Activated B cell treated with CpG ODN at 0.5 μM for 24 hours (primary cell): ENCODE measurements at places on chromosomes 7 and 10. TPM values are rescaled to one million over a fixed set of nuclear protein-coding genes. Genes with fewer than 3 reads are reported as not detected.

DNA sequence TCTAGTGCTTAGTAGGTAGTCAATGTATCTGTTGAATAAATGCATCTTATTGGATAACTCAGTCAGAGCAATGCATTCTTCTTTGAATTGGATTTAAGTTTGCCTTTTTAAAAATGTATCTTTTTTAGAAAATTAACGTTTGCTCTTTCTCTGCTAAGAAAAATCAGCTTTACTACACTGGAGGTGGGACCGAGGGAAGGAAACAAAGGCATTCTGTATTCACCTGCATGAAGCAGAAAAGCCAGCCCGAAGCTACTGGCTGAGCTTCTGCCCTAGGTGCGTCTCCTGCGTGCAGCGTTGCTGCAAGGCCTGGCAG lies 22.2 kb upstream of the ITGB1 start:
- H3K4me3 ChIP-seq = peak overlapping the region; percentile 96
- H3K36me3 ChIP-seq = peaks cover 2% of the 10 kb centered on the region
- H3K27ac ChIP-seq = peak overlapping the region; percentile 87
- no peaks in the 10 kb centered on the region for H3K27me3 ChIP-seq
- no peak for DNase-seq

DNA sequence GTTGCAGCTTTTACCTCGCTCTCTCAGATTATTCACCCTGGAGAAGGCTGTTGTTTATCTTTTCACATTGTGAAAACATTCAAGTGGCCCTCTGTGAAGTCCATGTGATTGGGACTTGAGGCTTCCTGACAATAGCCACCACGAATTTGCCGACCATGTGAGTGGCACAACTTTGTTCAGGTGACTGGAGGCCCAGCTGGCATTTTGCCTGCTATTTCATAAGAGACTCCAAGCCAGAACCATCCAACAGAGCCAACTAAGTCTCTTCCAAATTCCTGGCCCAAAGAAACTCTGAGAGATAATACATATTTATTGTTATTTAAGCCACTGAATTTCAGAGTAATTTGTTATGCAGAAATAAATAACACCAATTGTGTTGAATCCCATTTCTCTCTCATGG lies 38.2 kb upstream of the CCSER2 start:
- no peak overlapping the region for H3K4me3 ChIP-seq
- no peaks in the 10 kb centered on the region for H3K36me3 ChIP-seq
- H3K27ac ChIP-seq = no peak overlapping the region
- no peaks in the 10 kb centered on the region for H3K4me1 ChIP-seq

- no peaks in the 10 kb centered on the region for H3K4me1 ChIP-seq
- no peaks in the 10 kb centered on the region for H3K36me3 ChIP-seq
- DNase-seq = no peak
- H3K27me3 ChIP-seq = peaks cover 13% of the 10 kb centered on the region
- H3K27ac ChIP-seq = no peak overlapping the region
- H3K4me3 ChIP-seq = no peak overlapping the region
These were observed 104.7 kb downstream of the SORBS1 start for GRCh38 chr10:95456516-95456915.

DNA sequence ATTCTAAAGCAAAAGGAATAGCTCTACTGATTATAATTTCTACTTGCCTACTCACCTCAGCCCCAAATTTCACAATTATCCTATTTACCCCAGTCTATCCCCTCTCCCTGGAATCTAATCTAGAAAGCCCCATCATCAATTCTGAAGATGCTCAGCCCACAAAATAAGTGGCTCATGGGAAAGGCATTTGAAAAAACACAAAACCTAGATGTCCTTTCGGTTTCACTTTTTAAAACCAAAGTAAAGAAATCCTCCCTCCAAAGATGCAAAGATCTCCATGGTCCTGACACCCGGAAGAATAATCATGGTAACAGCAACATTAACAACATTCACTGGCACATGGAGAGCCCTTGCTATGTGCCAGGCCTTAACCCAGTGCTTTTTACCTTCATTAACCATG lies 224.8 kb downstream of the FGFR2 start:
- H3K4me1 ChIP-seq = no peaks in the 10 kb centered on the region
- no peak for DNase-seq
- H3K4me3 ChIP-seq = no peak overlapping the region
- H3K36me3 ChIP-seq = no peaks in the 10 kb centered on the region
- no peaks in the 10 kb centered on the region for H3K27me3 ChIP-seq
- no peak overlapping the region for H3K27ac ChIP-seq

- peaks cover 64% of the 10 kb centered on the region for H3K4me1 ChIP-seq
- H3K27me3 ChIP-seq = no peaks in the 10 kb centered on the region
- peak overlapping the region; percentile 77 for H3K4me3 ChIP-seq
- no peak for DNase-seq
These were observed 6.9 kb upstream of the LFNG start for GRCh38 chr7:2512713-2513112.

GIMAP6 gene
- 0.17 and 0.35 TPM in 2 replicates for total RNA-seq

GRCh38 chr7:7439564-7439963 lies 96.1 kb downstream of the COL28A1 start:
- no peaks in the 10 kb centered on the region for H3K27me3 ChIP-seq
- DNase-seq = no peak
- no peaks in the 10 kb centered on the region for H3K36me3 ChIP-seq
- H3K4me3 ChIP-seq = no peak overlapping the region
